Upper lobe of left lung (tissue), 6 donors: ENCODE measurements at places on chromosomes 12 and 14.

- DNase-seq = no peak
Observed at GRCh38 chr14:100813291-100813690, 12.6 kb upstream of the MEG3 start.

DNA sequence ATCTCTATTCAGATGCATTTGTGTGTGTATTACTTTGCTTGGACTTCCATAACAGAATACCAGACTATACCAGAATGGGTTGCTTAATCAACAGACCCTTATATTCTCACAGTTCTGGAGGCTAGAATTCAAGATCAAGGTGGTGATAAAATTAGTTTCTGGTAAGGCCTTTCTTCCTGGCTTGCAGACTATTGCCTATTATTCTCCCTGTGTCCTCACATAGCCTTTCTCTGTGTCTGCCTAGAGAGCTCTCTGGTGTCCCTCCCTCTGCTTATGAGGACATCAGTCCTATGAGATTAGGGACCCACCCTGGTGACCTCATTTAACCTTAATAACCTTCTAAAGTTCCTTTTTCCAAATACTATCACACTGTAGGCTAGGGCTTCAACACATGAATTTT, 106.0 kb downstream of the FAR2 start:
- DNase-seq = no peak

GRCh38 chr14:32211068-32211404, 8.0 kb upstream of the RNU6-8 start:
- no peak for DNase-seq

DNA sequence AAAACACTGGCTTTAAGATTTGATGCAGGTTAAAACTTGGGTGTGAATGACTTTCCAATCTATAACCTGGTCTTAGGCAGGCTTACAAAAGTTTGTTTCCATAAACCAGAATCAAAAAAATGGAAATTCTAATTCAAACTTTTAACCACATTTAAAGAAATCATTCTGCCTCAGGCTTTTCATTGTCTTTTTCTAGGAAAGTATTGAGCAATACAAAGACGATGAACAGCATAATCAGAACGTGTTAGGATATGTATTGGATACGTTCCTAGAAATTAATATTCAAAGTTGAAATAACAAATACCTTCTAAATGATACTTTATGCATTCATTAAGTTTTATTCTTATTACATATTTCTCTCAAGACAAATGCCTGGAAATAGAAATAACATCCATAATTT, 172.9 kb downstream of the CEP128 start:
- DNase-seq = no peak

DNA sequence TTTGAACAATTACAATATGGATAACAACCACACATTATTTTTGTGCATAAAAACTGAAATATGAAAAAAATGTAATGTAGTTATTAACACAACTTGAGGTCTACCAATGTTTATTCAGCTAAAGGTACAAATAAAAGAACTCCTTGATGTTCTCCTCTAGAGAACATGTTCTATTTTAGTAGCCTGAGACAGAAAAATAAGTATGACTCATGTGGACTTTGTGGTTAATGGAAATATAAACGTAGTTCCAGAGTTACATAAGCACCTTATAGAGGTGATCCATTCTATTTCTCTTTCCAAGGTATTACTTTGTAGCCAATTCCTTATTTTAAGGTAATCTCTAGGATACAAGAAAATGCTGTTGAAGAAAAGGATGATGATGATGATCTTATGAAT, 25.7 kb downstream of the ALKBH1 start:
- DNase-seq = no peak

GRCh38 chr12:132268674-132269073, 60.7 kb downstream of the GALNT9 start:
- DNase-seq = no peak
